ENCODE measurements at places on chromosomes 7 and 10. TPM values are rescaled to one million over a fixed set of nuclear protein-coding genes. Genes with fewer than 3 reads are reported as not detected.

Gene ZNF467
- total RNA-seq, result 0.08 TPM

Gene LIPK
- total RNA-seq, result not detected

Gene NCF1
- total RNA-seq, result 3.1 TPM

Gene TRPV5
- not detected for total RNA-seq

Gene PLEKHS1
- total RNA-seq, result not detected

Gene SPAM1
- total RNA-seq, result not detected

Gene TMUB1
- 76.7 TPM for total RNA-seq

Gene MMP21
- not detected for total RNA-seq

Gene SDK1
- 0.05 TPM for total RNA-seq

Gene MGAM2
- total RNA-seq, result not detected

Gene SH2D4B
- total RNA-seq, result 0.13 TPM

Gene KCNMA1
- 0.16 TPM for total RNA-seq

Gene UBE2H
- total RNA-seq, result 33.3 TPM

Gene SLC26A5
- total RNA-seq, result not detected

Gene BEND7
- total RNA-seq, result not detected

Gene CYP3A5
- total RNA-seq, result not detected

Gene SLC16A9
- total RNA-seq, result 0.08 TPM

Gene NSUN6
- total RNA-seq, result 24.6 TPM

Gene AASS
- 0.26 TPM for total RNA-seq

Gene EN2
- not detected for total RNA-seq

Gene CCDC146
- 12.9 TPM for total RNA-seq

Gene CALML5
- total RNA-seq, result not detected

Gene H2BK1
- not detected for total RNA-seq

Gene GLCCI1
- 17.5 TPM for total RNA-seq

Gene RSPH10B
- 0.37 TPM for total RNA-seq

Gene PDK4
- not detected for total RNA-seq

Gene ANXA8
- total RNA-seq, result not detected

Gene ZNF736
- 27.4 TPM for total RNA-seq

Gene PLXNA4
- 45.4 TPM for total RNA-seq

Gene ZP3
- 5.9 TPM for total RNA-seq

Gene IGF2BP3
- total RNA-seq, result 0.52 TPM

Gene GAD2
- total RNA-seq, result not detected

Gene HSPA12A
- total RNA-seq, result not detected
